ENCODE measurements at places on chromosomes 11 and 22.
A peak's percentile ranks its signal among the peaks of the same experiment; 100 is the strongest.

DNA sequence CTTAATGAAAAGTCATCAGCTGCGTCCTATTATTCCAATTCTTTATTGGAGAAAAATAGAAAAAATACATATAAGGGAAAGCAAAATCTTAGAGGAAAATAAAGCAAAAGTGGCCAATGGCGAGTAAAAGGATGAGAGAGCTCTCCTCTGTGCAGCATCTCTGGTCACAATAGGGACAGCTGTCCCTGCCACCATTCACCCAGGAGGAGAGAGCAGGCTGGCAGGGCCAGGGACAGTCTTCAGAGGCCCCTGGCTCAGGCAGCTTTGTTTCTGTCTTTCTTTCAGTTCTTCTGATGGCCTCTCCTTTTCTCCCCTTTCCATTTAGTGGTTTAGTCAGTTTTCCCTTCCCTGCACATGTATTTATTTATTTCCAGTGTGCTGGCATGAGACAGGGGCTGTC, 941.3 kb downstream of the NTM start:
- DNase-seq = no peak

DNA sequence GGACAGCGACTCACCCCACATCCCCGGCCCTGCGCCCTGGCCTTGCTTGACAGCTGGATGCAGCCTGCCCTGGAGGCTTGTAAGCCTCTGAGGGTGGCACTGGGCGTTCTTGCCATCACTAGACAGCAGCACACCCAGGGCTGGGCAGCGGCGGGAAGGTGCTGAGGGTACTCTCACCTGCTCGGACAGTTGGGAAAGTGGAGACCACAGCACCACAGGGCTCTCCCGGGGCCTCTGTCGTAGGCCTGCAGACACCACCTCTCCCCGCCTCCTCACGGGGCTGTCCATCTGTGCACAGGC, 18.8 kb upstream of the BRSK2 start:
- DNase-seq = no peak

- peak; percentile 85 for DNase-seq
Observed at GRCh38 chr22:37546437-37547250, 13.6 kb upstream of the CDC42EP1 start.

GRCh38 chr11:112506852-112507251, 246.2 kb upstream of the PLET1 start:
- DNase-seq = no peak

DNA sequence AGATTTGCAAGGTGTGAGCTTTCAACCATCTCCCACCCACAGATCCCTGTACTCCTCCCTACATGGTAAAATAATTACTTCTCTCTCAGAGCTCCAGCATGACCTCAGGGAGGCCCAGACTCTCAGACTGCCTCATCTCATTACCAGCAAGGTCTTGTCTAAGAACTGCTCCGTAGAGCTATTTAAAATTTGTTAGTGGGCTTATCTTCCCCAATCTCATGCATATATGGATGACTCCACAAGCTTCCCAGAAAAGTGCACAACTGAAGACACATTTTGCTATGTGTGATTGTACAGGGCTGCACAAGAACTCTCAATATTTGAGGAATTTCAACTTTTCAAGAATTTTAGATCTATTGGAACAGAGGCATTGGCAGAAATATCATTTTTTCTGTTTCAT, 230.3 kb downstream of the CSNK2A3 start:
- DNase-seq = no peak

GRCh38 chr11:117945047-117945810, 16.0 kb upstream of the TMPRSS13 start:
- DNase-seq = no peak

DNA sequence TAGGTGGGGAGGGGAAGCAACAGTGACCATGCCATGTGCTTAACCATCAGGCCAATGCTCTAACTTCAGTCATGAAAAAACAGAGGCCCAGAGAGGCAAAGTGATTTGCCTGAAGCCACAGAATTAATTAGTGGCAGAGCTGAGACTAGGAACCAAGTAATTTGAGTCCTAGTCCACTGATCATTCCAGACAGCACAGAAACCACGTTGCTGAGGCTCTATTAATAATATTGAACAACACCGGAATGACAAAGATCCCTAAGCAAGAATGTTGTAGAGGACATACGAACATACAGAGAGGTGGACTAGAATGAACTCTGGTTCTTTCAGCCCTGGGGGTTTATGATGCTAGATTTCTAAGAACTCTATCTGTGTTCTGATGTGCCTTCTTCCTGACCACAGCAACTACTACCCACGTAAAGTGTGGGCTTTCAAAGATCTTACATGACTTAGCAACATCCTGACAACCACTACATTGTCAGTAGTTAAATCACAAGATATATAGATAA, 92.3 kb downstream of the GAB2 start:
- DNase-seq = no peak

- DNase-seq = no peak
Observed at GRCh38 chr11:33552756-33553155, 147.9 kb downstream of the C11orf91 start.

- DNase-seq = peak; percentile 47
Observed at GRCh38 chr11:5004424-5005274, 10.0 kb downstream of the OR51L1 start.

DNA sequence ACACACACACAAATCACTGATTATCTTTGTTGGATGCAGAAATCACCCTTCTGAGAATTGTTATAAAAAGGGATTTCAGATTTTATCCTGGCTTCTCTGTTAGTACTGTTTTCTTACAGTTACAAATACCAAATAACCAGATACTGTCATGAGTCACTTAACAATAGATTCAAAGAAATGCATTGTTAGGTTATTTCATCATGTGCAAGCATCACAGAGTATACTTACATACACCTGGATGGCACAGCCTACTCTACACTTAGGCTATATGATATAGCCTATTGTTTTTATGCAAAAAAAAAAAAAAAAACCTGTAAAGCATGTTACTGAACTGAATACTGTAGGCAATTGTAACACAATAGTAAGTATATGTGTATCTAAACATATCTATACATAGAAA, 319.2 kb upstream of the ARHGAP42 start:
- no peak for DNase-seq

GRCh38 chr22:21674638-21675245, 8.9 kb downstream of the PPIL2 start:
- DNase-seq = no peak
